ENCODE measurements at places on chromosomes 11 and 22.
A peak's percentile ranks its signal among the peaks of the same experiment; 100 is the strongest.

DNA sequence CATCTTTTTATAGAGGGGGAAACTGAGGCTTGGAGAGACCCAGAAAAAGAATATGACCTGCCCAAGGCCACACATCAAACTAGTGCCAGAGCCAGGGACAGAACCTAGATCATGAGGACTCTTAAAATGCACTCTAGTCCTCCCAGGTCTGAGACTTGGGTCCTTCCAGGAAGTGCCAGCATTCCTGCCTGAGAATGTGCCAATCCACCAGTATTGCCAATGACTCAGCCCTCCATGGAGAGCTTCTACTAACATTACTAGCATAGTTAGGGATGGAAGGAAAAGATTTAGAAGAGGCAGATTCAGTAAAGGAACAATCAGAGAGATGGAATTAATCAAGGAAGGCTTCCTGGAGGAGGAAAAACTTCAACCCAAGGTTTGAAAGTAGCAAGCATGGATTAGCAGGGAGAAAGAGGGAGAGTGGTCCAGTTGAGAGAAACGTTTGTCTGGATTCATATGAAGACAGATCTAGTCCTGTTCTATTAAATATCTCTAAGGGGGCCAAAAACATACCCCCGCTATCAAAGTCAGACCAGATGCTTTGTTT, 20.1 kb upstream of the SMIM35 start:
- no peak for DNase-seq

DNA sequence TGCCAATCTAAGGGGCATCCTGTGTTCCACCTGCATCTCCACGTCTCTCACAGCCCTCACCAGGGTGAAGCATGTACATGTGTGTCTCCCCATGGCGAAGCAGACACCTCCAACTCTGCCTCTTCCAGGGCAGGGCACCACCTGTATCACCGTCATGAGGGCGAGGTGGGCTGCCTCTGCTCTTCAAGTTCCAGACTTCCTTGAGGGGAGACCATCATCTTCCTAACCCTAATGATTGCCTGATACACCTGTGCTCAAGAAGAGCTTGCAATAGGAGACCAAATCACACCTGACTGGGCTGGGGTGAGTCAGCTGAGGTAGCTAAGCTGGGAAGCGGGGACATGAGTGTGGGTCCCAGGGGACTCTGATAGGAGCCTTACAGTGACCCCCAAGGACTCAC, 43.7 kb downstream of the GAB4 start:
- no peak for DNase-seq

DNA sequence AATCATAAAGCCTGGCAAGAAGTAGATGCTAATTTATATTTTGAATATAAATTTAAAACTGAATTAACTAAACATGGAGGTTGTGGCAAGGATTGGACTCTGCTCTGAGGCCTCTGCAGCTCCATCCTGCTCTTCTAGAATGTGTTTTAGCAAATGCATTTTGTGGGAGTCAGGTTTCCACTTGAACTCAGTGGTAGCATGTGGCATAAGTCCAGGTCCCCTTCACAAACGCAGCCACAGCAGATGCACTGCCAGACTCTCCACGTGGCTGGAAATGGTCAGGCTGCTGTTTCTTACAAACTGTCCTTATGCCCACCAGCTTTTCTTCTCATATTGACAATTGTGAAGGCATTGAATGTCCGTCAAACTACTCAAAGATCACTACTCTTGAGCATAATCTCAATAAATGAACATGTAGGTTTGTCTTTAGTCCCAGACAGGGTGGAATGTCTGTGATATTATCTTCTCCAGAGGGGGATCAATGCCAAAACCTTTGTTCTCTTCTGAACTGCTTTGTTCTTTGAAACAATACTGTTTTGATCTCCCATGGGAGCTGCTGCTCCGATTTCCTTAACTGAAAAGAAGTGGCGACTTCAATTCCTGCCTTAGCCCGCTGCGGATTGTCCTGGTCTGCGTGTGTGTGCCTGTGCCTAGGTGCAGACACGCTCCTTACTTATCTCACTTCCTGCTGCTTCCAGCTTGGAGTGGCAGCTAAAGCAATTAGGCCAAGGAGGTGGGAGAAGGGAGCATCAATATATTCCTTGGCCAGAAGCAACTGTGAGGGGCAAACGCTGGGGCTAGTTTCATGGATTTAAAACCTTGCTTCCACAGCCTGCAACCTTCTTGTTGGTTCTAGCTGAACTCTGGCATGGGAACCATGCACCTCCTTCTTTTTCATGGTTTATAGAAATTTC, 24.2 kb downstream of the EIF4G2 start:
- no peak for DNase-seq

DNA sequence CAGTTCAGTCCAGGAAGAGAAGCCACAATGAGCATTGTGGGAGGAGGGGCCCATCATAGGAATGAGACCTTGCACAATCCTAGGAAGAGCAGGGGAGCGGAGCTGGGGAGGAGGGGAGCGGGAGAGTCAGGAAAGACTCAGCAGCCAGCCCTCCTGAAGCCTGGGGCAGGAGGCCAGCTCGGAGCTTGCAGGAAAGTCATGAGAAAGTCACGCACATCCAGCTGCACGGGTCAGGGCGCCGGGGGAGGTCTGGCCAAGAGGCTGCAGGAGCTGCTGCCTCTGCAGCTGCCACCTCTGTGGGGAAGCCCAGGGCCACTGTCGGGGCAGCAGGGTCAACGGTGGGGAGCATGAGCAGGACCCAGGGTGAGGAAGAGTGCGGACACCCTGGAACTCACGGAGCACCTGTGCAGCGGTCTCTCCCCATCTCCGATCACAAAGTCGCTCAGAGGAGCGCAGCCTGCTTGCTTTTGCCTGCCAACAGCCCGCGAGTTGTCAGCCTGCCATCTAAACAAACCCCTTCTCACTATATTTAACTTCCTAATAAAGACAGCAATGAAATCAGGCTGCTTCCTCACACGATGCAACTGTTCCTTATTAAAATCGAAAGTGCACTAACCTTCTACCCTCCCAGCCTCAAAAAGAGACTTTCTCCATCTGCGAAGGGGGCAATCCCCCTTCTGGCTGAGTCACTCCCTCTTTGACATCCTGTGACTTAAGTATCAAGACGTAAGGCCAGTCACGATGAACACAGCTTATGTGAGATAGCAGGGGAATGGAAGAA, 52.9 kb upstream of the RTL6 start:
- peak; percentile 78 for DNase-seq

GRCh38 chr11:10930224-10930971, 72.5 kb upstream of the ZBED5 start:
- DNase-seq, result no peak

All from BJ (cell line).